ENCODE measurements at places on chromosomes 12 and 14. TPM values are rescaled to one million over a fixed set of nuclear protein-coding genes. Genes with fewer than 3 reads are reported as not detected.

- DNase-seq, result no peak
Observed at GRCh38 chr12:121165316-121165715, 32.6 kb downstream of the P2RX7 start.

DNA sequence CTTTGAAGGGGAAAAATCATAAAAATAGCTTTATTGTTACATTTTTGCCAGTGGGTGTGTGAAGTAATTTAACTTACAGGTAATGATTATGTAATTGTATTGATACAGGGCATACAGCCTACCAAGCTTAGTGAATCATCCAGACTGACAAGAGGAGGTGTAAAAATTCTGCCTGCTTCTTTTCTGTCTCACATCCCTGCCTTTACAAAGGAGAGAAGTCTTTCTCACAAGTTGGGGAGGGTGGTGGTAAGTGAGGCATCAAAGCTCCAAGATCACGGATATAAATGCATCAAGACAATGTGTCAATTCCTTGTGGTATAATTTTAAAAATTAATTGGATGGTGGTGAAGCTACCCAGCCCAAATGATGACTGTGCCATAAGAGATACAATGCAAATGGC lies 39.0 kb upstream of the G2E3 start:
- DNase-seq, result no peak

GRCh38 chr12:32135967-32136366 lies 29.3 kb downstream of the BICD1 start:
- no peak for DNase-seq

DNA sequence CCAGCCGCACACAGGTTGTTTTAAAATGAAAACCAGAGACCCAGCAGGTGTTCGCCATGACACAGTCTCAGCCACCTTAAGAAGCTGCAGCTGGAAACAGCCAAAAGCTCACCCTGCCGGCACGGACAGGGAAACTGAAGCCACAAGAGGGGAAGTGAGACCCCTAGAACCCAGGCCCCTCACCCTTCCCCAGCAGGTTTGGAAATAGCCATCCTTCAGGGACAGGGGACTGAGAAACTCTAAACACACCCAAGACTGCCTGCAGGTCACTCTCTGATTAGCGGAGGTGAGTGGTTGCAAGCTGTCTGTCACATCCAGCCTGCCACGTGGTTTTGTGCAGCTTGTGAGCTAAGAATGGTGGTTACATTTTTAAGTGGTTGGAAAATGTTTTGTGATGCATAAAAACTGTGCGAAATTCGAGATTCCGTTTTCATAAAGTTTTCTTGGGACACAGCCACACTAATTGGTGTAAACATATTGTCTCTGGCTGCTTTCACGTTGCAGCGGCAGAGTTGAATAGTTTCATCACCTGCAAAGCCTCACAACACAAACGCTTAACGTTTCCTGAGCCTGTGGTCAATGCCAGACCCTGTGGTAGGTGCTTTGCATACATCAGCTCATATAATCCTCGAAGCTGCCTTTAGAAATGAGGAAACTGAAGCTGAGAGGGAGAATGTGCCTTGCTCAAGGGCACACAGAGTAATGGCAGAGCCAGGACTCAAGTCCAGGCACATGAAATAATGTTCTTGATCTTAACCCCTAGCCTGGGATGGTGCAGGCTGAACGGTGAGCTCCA lies 1.7 kb upstream of the SELPLG start:
- DNase-seq, result no peak

DNA sequence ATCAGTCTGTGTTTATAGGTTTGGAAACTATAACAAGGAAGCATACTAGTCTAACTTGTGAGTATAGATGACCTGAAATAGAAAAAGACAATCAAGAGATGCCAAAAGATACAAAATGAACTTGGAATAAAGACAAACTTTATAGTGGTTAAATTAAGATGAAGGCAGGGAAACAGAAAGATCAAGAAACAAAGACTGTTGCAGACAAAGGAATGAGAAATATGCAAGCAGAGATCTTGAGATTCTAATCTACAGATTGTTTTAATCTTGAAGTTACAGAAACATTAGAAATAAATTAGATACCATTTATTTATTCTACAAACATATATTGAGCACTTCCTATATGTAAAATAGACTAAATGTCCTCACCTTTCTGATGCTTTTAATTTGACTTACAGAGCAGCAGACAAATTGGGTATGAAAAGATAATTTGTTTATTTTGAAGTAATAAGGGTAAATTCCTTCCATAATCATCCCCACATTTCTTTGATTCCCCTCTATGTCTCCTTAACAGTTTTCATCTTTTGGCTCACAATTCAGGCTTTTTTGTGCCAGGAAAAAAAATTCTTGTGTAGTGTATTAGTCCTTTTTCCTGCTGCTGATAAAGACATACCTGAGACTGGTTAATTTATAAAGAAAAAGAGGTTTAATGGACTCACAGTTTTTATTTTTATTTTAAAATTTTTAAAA lies 134.4 kb downstream of the KITLG start:
- no peak for DNase-seq

DNA sequence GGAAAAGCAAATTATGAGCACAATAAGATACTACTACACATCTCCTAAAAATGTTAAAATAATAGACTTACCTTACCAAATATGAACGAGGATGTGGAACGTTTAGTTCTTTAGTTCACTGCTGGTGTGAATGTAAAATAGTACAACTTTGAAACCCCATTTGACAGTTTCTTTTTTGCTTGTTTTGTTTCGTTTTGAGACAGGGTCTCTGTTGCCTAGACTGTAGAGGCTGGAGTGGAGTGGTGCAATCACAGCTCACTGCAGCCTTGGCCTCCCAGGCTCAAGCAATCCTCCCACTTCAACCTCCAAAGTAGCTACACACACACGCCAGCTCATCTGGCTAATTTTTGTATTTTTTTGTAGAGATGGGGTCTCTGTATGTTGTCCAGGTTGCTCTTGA lies 136.4 kb upstream of the FAR2 start:
- DNase-seq, result no peak

- DNase-seq, result no peak
Observed at GRCh38 chr12:94165670-94166364, 17.4 kb downstream of the PLXNC1 start.

GRCh38 chr12:49537752-49538509 lies 899 bp upstream of the KCNH3 start:
- no peak for DNase-seq

DNA sequence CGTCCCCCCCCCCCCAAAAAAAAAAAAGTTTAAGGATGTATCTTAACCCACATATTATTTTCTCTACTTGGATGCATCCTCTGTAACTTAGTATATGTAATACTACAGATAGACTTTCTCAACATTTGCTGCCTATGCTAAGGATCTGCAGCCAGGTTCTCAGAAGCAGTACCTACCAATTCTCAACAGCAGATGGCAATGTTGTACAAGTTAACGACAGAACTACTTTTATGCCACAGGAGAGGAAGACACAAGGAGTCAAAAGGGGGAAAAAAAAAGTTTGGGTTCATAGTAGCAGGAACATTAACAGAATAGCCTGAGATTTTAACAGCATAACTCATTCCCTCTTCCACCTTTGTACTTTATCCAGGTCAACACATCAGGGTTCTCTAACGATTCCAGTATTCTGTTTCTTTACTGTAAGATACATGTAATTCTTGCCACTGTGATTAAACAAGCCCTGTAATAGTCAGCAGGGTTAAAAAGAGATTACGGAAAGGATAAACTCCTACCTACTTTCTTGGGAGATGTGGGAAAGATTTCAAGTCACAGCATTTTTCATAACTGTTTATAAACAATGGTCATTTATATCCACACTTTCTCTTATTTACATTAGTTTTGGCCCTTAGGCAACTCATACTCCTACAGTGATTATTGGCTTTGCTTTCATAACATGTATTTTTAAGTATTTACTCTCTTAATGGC lies 5.7 kb upstream of the NEK9 start:
- DNase-seq, result peak; percentile 70

- DNase-seq, result no peak
Observed at GRCh38 chr12:47977046-47977771, 13.8 kb downstream of the TMEM106C start.

DNA sequence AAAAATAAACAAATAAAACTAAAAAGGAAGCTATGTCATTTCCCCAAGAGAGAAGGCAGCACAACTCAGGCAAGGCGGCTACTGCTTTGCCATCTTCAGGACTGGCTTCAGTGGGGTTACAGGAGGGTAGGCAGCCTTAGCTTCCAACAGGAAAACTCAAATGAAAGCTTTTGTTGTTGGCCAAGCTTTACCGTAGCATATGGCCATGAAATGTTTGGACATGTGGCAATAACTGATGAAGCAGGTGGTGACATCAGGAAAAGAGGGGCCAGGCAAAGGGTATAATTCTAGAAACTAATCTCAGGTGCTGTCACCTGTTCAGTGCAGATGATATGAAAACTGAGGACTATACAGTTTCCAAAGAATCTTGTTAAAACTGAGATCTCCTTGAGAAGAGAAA lies 22.8 kb upstream of the NPFF start:
- no peak for DNase-seq

- no peak for DNase-seq
Observed at GRCh38 chr14:90440021-90440451, 43.2 kb downstream of the CALM1 start.

GRCh38 chr12:54689984-54690383 lies 41.8 kb upstream of the DCD start:
- no peak for DNase-seq

- no peak for DNase-seq
Observed at GRCh38 chr12:2692080-2692479, 102.7 kb upstream of the FKBP4 start.

POTEM gene
- total RNA-seq, result not detected

CCDC198 gene
- not detected for total RNA-seq

TCL1B gene
- not detected for total RNA-seq
